ENCODE measurements at places on chromosomes 16 and 17. TPM values are rescaled to one million over a fixed set of nuclear protein-coding genes. Genes with fewer than 3 reads are reported as not detected.

USP10 gene
- 49.8 TPM for total RNA-seq

NTN1 gene
- total RNA-seq = 0.73 TPM

MPG gene
- 162 TPM for total RNA-seq

CSH1 gene
- total RNA-seq = not detected

CHTF18 gene
- total RNA-seq = 10.0 TPM

EVPL gene
- not detected for total RNA-seq

KRT39 gene
- total RNA-seq = not detected

HP gene
- not detected for total RNA-seq

KRTAP3-2 gene
- total RNA-seq = not detected

PEMT gene
- total RNA-seq = 36.6 TPM

ACSM2A gene
- not detected for total RNA-seq

NPIPA5 gene
- total RNA-seq = 4.7 TPM

MYH2 gene
- 32.5 TPM for total RNA-seq

Data from myocyte (in vitro differentiated cells).